ENCODE measurements at places on chromosomes 3 and 15. TPM values are rescaled to one million over a fixed set of nuclear protein-coding genes. Genes with fewer than 3 reads are reported as not detected.

DNA sequence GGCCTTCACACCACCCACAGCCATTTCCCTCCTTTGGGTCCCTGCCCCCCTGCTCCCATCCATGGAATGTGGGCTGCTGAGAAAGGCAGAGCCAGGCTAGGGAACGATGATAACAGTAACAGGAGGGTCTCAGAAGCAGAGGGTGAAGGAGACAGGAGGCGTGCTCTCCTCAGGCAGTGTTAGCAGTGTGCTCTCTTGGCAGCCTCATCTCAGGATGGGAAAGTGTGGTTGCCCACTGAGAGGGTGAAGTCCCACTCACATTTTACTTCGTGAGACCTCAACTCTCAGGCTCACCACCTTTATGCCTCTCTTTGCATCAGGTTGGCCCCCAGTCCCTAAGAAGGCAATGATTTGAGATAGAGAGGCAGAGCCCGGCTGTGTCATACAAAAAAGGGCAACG is 24.5 kb downstream of the TIGIT start:
- no peak for DNase-seq

- peak; percentile 71 for DNase-seq
Measured at GRCh38 chr3:30353711-30354467, 252.5 kb upstream of the TGFBR2 start.

DNA sequence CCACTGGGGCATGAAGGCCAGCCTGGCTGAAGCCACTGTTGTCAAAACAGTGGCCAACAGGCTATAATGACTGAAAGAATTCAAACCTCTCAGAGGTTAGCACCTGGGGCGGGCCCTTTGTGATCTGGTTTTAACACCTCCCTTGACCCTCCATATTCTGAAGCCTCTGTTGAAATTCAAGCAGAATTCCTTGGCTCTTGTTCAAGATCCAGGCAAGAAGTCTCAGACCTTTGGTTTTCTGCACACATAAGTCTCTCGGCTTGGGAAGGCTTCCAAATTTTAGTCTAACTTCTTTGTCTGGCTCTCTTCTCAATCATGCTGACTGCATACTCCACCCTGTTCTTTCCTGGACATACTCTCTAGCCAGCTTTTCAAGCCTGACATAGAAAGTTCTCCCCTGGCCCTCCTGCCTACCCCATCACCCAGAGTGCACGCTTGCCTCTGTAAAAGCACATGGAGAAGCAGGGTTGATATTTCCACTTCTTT is 144.5 kb downstream of the PDZRN3 start:
- DNase-seq, result no peak

GRCh38 chr15:84921121-84921520 is 36.7 kb downstream of the SLC28A1 start:
- DNase-seq, result no peak

DNA sequence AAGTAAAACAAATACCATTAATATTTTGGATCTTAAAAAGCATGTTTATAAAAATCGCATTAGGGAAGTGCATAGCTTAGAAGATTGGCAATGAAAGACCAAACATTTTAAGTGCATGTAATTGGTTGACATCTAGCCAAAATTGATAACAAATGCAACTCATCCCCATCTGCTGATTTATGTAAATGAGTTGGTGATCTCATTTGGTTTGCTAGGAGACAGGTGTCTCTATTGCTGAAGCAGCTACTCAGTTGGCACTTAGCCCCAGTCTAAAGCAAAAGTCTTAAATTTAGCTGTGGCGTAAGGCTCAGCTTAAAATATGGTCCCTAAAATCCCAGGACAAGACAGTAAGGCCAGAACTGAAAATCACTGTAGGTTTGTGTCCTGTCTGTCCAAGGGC is 113.5 kb upstream of the CHL1 start:
- no peak for DNase-seq

GRCh38 chr3:46929324-46929723 is 47.2 kb downstream of the CCDC12 start:
- DNase-seq, result no peak

GRCh38 chr3:165233501-165234195 is 37.5 kb upstream of the SLITRK3 start:
- DNase-seq, result peak; percentile 20

The CCR2 gene
- not detected for total RNA-seq

- no peak for DNase-seq
Measured at GRCh38 chr3:134476306-134476705, 9.5 kb downstream of the ANAPC13 start.

DNA sequence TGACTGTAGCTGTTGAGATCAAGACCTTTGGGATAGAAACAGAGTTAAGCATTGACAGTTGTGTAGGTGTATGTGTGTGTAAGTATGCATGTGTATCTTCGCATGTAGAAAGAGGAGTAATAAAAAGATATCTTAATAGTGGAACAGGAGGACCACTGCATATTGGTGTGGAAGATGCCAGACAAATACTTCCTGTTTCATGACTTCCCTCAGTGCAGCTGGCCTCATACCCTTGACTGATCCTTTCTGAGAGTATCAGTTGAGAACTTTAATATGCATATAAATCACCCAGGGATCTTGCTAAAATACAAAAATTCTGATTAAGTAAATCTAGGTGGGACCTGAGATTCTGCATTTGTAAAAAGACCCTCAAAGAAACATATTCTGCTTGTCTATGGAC is 8.5 kb upstream of the ZBED2 start:
- no peak for DNase-seq

DNA sequence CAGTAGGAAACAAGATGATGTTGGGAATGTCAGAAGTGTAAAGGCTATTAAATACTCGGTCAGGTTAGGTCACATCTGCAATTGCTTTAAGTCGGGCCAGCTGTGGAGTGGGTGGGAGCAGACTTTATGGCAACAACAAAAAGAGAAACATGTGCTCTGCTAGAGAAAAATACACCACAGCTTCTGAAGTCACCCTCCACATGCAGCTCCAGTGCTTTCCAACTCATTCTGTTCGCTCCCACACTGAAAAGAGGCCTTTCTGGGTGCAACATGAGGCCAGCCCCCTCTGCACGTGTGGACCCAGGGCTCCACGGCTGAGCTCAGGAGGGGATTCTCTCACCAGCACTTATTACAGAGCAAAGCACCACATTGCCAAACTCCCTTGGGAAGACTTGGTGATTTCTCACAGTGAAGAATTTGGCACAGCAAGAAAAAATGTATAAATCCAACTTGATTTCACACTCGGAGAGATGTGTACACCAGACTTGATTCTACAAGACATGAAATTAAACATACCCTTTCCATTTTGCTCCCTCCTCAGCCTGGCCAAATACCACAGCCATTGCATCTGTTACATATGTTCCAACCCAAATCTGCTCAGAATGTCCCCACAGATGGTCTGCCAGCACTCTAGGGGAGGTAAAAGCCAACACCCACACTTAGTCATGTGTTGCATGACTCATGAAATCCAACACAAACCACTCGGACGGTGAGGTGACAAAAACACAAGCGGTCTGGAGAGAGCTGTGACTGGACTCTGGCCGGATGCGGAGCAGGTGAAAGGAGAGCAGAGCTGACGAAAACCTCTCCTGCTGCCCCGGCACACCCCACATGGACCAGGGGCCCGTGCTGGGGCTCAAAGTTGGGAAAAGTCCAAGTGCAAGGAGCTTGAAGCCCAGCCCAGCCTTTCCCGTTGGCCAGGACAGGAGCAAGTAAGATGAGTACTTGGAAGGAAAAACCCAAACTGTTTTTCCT is 74.6 kb downstream of the ITGB5 start:
- peak; percentile 99 for DNase-seq

GRCh38 chr15:90063770-90064247 is 38.5 kb downstream of the IDH2 start:
- no peak for DNase-seq

- DNase-seq, result peak; percentile 12
Measured at GRCh38 chr3:45528429-45528828, 66.1 kb upstream of the LIMD1 start.

The TMC3 gene
- not detected for total RNA-seq

- DNase-seq, result no peak
Measured at GRCh38 chr3:59249698-59250361, 200.0 kb upstream of the CFAP20DC start.
